Posterior cingulate gyrus (tissue), 11 donors: ENCODE measurements at places on chromosomes 12 and 14.
A peak's percentile ranks its signal among the peaks of the same experiment; 100 is the strongest.

DNA sequence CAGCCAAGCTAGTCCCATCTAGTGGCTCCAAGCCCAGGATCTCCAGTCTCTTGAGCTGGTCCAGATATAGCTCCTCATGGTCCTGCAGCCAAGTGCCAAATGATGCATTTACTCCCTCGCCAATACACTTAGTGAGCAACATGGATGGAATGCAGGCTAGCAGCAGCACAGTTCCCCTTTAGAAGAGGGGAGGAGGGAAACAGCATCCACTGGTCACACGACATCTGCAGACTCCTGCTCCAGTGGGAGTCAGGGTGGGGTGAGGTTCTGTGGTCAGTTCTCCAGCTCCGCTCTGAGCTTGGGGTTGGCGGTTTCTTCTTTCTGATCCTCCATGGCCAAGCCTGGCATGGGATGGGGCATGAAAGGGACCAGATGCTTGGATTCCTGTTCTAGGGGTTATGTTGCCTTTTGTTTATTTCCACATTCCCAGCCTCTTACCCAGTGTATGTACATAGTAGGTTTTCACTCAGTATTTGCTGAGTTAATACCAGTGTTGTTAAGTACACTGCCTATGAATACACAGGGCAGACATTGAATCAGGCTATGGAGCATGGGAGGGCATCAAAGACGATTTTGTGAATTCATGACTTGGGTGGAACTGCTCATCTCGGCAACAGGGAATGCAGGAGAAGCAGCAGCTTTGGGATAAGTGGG, 57.3 kb downstream of the GALNT16 start:
- no peak for DNase-seq

GRCh38 chr12:100940503-100940902, 145.9 kb downstream of the ANO4 start:
- no peak for DNase-seq

- peak; percentile 42 for DNase-seq
Observed at GRCh38 chr12:75888874-75889613, 142.5 kb downstream of the PHLDA1 start.

GRCh38 chr14:64994540-64994939, 7.8 kb downstream of the FNTB start:
- no peak for DNase-seq

GRCh38 chr12:62604871-62605270, 138.2 kb downstream of the MON2 start:
- no peak for DNase-seq

- no peak for DNase-seq
Observed at GRCh38 chr14:80310938-80311750, 99.8 kb upstream of the DIO2 start.

DNA sequence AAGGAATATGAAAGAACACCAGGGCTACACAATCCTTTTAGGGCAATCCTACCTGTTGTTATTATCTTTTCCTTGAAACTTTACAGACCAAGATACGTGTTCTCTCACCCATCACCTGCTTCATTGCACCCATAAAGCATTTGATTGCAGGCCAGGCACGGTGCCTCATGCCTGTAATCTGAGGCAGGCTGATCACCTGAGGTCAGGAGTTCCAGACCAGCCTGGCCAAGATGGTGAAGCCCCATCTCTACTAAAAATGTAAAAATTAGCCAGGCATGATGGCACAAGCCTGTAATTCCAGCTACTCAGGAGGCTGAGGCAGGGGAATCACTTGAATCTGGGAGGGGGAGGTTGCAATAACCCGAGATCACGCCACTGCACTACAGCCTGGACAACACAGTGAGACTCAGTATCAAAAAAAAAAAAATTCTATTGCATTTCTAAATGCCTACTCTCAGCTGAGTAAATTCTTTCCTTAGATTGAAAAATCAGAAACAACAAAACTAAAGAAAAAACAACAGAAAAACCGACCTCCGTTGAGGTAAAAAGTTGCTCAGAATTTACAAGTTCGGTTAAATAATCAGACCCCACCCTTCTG, 183.7 kb upstream of the TMEM132C start:
- DNase-seq: no peak

DNA sequence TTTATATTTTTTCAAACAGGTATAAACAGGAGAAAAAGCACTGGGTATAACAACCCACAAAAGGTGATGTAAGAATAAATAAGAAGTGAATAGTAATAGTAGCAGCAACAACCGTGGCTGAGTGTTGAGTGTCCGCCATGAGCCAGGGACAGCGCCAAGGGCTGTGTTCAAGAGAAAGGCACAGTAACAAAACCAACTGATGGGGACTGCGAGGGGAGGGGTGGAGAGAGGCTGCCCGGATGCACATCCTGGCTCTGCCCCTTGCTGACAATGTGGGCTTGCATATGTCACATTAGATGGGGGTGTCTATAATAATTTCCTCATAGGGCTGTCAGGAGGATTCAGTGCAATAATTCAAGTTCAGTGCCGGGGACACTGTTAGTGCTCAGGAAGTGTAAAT, 912.4 kb downstream of the VRK1 start:
- DNase-seq: no peak

- DNase-seq: no peak
Observed at GRCh38 chr12:111650912-111651311, 34.8 kb downstream of the BRAP start.

DNA sequence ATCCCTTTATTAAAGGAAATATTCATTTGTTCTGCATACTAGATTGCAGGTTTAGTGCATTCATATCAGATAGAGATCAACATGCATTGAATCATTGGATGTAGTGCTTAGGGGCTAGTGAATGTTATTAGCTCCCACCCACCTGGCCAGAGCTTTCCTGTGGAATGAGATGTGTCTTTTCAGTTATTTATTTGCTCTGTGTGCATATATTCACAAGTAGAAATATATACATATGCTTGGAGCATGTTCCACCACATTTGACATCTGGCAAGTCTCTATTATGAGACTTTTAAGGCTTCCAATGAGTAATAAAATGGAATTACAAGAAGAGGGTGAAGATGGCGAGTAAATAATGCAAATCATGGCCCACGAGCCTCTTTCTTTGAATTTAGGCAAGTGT, 180.0 kb upstream of the LMO3 start:
- no peak for DNase-seq

DNA sequence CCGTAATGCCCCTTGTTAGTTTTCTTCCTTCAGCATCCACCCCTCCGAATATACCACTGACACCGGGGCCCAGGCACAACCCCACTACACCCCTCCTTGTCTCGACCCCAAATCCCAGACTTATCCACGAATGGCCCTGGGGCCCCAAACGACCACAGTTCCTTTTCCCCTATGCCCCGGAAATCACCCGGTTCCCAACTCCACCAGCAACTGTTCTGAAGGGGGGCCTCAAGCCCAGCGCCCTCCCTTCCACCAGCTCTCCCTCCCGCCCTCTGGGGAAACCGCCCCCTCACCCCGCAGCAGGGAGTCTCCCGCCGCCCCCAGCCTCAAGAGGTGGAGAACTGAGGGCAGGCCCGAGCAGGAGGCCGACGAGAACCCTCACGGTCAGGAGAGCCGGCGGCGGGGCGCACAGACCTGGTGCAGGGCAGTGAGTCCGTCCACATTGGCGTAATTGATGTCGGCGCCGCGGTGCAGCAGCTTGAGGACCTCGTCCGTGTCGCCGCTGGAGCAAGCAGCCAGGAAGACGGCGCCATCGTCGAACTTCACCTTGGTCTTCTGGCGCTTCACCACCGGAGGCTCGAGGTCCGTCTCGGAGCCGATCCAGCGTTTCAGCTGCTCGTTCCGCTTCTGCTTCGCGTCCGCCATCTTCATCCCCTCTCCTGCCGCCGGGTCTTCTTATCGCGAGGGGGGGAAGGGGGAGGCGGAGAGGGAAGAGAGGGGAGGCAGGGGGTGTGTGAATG, 446 bp downstream of the PPP1R12A start:
- DNase-seq: peak; percentile 50

GRCh38 chr12:47741340-47741703, 16.0 kb upstream of the ENDOU start:
- peak; percentile 92 for DNase-seq

DNA sequence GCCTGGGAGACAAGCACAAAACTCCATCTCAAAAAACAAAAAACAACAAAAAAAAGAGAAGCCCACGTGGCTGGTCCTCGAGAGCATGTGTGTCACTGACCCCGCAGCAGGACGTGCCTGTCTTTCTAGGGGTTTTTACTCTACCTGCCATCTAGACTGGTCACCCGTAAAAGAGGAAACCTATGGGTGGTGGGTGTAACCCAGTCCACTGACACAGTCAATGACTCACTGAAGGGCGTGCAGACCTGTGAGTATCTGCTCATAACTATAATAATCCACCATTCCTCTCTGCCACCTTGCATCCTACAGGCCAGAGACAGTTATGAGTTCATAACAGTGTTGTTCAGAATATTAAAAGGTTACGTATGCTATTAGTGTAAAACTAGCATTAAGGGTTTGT, 4.6 kb downstream of the GOLGA3 start:
- peak; percentile 21 for DNase-seq

DNA sequence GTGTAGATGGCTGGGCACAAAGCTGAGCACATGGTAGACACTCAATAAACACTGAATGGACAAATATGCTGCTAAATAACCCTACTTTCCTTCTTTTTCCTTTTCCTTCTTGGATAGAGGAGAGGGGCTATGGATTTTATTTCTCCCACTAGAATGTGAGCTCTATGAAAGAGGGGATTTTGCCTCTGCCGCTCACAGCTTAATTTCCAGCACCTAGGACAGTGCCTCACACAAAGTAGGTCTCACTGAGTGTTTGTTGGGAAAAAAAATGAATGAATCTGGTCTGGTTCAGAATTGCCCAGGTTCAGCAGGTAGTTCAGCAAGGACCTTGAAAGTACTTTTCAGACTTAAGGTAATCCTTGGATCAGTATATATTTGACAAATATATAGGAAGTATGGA, 65.5 kb downstream of the WSCD2 start:
- no peak for DNase-seq
